ENCODE measurements at places on chromosomes 5 and 9.

- DNase-seq = no peak
Observed at GRCh38 chr9:3793971-3794383, 268.2 kb upstream of the RFX3 start.

DNA sequence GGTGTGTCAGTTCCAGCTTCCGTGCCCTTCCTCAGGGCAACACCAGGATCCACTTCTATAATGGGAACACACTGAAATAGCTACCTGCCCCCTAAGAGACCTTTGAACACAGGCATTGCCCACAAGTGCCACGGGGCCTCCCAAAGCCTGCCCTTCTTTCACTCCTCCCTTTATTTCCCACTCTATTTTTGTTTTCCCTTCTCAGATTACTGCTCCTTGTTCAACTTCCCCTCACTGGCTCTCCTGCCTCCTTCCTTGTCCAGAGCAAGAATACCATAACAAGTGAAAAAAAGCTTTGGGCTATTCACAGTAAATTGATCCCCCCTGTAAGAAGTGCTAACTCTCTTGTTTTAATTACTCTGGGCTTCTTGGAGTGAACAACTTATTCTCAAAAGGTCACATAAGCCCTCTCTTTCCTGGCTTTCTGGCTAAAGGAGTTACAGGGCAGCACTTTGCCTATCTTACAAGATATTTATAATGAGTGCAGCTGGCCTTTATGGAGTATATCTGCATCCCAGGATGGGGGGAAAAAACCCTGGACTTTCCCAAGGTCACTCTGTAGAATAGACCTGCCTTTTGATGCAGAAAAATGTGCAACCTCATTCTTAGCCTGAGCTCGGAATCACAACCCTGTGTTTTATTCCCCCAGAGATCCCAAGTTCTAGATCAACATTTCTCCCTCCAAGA, 11.3 kb downstream of the CTXN3 start:
- DNase-seq = no peak

DNA sequence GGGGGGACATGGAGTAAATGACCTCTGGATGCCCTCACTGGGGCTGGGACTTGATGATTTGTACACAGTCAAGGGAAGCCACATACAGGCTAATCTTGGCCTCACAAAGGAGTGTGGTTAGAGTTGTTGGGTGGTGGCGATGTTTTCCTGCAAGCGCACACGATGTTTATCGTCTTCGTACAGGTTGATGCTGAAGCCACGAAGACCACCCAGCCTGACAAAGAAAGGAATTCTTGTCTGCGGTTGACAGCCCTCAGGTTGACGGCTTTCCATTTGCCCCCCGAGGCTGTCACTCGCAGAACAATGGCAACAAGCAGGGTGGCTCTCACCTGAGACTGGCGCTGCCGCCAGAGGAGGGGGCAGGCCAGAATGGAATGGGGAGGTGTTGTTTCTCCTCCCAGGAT, 14.1 kb upstream of the XPA start:
- DNase-seq = no peak

GRCh38 chr9:88678431-88678830, 143.5 kb downstream of the NXNL2 start:
- no peak for DNase-seq

GRCh38 chr9:86599561-86599960, 245.4 kb upstream of the TUT7 start:
- DNase-seq = no peak

DNA sequence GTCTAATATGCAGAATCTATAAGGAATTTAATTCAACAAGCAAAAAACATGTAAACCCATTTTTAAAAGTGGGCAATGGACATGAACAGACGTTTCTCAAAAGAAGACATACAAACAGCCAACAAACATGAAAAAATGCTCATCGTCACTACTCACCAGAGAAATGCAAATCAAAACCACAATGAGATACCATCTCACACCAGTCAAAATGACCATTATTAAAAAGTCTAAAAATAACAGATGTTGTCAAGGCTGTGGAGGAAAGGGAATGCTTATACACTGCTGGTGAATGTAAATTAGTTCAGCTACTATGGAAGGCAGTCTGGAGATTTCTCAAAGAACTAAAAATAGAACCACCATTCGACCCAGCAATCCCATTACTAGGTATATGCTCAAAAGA, 3.1 kb upstream of the KLHL3 start:
- no peak for DNase-seq

DNA sequence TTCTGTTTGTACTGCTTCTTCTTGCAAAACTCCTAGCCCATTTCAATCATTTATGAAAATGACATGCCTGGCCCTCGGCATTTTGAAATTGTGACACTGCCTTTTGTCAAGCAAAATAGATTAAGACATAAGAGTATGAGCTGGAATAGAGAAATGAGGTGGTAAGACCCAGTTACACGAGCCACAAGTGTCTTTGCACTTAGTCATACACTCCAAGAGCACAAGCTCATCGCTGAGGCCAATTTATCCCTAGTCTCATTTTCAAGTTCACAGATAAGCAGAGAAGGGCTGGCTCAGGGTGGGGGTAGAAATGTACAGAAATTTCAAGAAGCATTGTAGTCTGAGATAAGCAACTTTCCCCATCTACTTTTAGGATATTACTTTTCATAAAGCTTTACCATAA, 40.6 kb upstream of the MAP1B start:
- DNase-seq = no peak

DNA sequence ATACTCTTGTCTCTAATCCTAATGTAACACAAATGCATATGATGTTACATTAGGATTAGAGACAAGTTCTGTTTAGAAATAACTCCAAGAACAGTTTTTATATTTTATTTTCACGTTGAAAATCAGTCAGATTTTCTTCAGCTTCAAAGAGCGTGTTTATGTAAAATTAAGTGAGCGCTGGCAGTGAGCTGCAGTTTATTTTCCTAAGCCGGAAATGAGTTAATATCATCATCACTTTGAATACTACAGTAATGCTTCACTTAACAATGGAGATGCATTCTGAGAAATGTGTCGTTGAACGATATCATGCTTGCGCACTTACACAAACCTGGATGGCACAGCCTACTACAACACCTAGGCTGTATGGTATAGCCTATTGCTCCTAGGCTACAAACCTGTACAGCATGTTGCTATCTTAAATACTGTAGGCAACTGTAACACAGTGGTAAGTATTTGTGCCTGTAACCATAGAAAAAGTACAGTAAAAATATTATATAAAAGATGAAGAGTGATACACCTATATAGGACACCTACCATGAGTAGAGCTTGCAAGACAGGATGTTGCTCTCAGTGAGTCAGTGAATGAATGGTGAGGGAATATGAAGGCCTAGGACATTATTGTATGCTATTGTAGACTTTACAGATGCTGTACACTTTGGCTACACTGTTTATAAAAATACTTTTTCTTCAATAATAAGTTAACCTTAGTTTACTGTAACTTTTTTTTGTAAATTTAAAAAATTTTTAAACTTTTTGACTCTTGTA, 65.9 kb upstream of the C5orf46 start:
- no peak for DNase-seq

DNA sequence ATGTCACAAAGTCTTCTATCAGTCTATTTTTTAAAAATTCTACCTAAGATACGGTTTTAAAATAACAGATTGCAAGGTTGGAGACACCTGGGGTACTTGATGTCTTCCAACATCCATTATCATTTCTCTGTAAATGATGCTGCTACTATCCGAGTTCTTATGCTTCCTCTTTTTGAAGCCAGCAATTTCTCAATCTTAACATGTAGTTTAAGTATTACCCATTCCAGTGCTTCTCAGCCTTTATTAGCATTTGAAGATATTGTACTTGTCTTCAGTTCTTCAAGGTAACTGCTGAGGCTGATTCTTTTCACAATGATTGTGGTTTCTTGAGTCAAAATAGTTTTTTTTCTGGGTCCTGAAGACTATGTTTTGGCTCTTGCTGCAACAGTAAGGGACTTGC, 96.4 kb upstream of the SELENOP start:
- DNase-seq = no peak

- no peak for DNase-seq
Observed at GRCh38 chr9:81384911-81385310, 304.4 kb downstream of the TLE1 start.

DNA sequence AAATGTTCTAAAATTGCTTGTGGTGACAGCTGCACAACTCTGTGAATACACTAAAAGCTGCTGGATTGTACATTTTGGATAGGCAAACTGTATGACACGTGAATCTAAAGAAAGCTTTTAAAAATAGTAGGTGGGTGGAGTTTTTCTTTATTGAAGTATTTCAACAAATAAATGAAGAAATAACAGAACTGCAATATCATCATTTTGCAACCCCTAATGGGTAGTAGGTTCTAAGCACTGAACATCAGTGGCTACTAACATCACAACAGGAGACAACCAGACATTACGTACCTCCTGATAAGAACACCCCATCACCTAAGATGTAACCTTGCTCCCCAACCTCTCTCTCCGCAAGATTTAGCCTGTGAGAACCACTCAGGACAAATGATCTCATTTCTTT, 38.6 kb downstream of the EPB41L4B start:
- DNase-seq = no peak

DNA sequence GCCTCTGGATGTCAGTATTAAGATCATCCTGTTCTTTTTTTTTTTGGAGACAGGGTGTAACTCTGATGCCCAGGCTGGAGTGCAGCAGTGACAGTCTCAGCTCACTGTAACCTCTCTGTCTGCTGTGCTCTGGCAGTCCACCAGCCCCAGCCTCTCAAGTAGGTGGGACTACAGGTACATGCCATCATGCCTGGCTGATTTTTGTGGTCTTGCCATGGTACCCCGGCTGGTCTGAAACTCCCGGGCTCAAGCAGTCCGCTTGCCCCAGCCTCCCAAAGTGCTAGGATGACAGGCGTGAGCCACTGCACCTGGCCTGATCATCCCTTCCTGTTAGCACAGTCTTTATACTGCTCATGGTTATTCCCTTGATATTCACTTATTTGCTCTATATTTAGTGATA, 3.5 kb downstream of the KDM4C start:
- DNase-seq = no peak

DNA sequence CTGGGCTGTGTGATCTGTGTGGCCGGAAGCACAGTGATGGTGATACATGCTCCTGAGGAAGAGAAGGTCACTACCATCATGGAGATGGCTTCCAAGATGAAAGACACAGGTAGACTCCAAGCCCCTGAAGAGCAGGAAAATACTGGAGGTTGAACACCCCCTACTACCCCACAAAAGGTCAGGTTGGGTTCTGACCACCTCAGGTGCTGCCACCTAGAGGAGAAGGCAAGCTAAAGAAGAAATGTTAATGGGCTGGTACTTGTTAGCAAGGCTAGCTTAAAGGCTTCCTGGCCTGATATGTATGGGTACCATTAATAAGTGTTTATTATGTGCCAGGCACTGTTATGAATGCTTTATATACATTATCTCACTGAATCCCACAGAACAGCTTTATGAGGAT, 11.7 kb downstream of the NIPAL4 start:
- no peak for DNase-seq

DNA sequence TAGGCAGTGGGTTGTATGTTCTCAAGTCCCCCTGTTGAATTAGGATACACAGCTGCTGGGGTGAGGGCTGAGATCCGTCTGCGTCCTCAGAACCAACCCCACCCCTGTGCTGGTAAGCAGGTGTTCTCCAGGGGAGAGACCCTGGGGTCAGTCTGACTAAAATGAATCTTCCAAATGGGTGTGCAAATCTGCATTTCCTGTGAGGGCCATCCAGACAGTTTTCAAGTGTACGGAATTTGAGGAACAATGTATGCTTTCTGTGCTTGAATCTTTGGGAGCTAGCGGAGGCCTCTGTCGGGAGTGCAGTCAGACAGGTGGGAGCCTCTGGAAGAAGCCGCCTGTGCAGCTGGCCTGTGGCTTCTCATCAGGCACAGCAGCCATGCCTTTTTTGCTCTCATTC, 122.9 kb downstream of the MACROH2A1 start:
- no peak for DNase-seq

DNA sequence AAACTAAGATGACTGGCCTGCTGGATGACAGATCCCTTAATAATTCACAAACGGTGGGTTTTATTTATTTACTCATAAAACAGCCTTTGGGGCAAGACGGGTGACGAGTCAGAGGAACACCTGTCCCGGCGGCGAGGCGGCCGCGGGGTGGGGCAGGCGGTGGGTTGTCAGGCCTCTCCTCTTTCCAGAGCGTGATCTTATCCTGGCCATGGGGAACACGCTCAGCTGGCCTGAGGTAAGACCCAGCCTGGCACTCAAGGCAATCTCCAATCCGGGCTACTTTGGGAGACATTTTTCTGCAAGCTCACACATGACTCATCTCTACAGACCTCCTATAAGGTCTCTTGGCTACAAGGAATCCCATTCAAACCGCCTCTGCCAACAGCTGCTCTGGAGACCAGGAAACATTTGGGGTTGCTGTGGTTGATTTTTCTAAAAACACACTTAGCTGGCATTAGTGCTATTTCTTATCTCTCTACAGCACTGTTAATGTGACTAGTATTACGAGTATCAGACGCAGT, 6.3 kb downstream of the RAPGEF1 start:
- DNase-seq = no peak

GRCh38 chr9:128335161-128335560, 5.2 kb upstream of the SLC27A4 start:
- no peak for DNase-seq

DNA sequence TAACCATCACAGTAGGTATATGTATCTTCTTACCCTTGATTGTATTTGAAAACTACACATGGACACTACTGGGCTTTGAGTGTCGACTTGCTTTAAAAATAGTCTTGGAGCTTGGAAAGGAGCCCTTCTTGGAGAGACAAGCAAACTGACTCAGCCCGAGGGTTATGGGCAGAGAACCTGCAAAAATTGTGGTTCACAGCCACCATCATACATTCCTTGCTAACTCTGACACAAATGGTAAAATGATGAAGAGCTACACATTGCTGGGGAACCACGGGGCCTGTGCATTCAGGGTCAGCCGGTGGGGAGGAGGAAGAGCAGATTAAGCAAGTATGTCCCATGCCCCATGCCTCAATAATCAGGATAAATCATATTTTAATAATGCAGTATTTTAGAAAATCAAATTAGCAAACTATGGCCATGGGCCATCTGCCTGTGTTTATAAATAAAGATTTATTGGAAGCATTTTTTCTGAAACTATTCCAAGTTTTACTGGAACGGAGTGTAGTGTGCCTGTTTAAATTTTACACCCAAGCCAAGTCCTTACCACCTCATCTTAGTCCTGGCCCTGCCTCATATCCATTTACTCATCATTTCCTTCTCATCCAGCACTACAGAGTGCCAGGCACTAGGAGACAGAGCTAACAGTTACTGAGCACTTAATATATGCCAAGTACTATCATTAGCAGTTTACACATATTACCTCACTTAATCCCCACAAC, 195.7 kb downstream of the PALM2AKAP2 start:
- DNase-seq = no peak

DNA sequence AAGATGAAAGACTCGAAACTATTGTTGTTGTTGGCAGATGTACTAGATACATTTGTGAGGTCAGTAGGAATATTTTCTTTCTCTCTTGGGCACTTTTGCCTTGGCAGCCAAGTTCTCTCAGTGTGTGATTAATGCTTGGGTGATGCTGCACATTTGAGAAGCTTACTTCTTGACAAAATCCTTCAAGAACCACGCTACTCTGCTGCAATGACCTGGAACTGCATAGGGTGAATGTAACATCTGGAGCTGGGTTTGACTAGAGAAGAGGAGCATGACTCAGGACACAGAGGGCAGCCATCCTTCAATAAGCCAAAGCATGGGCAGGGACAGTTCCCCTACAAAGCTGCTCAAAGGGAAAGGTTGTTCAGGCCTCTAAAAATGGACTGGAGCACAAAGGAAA, 75.5 kb upstream of the PUM3 start:
- no peak for DNase-seq
